ENCODE measurements at places on chromosomes 2 and 18. TPM values are rescaled to one million over a fixed set of nuclear protein-coding genes. Genes with fewer than 3 reads are reported as not detected.

COPS9 gene
- total RNA-seq: 85.9 TPM

NAT8 gene
- total RNA-seq: not detected

GPR17 gene
- not detected for total RNA-seq

DNA sequence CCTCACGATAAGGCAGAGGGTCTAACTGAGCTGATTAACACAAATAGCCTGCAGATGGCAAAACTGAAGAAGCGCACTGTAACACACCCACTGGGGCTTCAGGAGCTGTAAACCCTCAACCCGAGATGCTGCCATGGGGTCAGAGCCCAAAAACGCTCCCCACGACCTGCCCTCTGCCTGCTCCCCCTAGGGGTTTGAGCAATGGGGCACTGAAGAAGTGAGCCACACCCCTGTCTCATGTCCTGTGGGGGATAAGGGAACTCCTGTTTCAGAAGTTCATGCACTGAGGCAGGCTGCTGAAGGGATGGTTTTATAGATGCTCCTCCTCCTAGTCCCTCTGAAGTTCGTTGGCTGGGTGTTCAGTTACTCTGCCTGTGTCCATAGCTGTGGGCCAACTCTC lies 105.9 kb upstream of the CELF4 start:
- no peak for DNase-seq

GRCh38 chr2:229392196-229392595 lies 121.1 kb upstream of the PID1 start:
- no peak for DNase-seq

GRCh38 chr2:102313950-102314349 lies 2.6 kb downstream of the IL1RL1 start:
- DNase-seq: peak; percentile 61

- peak; percentile 37 for DNase-seq
These were observed 289.3 kb upstream of the TANK start for GRCh38 chr2:160870729-160871465.

DNA sequence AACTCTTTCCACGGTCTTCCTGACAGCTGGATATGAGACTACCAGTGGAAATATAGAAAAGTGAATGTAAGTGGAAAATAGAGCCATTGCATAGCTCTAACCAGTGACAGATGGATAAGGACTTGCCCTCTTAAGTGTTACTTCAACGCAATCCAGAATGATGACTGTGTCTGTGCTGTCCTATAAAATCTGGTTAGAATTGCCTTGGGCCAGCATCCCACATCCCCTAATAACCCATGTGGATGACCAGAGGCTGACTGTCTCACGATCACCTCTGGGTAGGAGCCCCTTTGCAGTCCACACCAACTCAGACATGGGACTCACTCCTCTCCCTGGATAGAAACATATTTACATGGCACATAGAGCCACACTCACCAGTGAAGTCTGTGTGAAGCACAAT lies 186.6 kb downstream of the C1D start:
- peak; percentile 24 for DNase-seq

DNA sequence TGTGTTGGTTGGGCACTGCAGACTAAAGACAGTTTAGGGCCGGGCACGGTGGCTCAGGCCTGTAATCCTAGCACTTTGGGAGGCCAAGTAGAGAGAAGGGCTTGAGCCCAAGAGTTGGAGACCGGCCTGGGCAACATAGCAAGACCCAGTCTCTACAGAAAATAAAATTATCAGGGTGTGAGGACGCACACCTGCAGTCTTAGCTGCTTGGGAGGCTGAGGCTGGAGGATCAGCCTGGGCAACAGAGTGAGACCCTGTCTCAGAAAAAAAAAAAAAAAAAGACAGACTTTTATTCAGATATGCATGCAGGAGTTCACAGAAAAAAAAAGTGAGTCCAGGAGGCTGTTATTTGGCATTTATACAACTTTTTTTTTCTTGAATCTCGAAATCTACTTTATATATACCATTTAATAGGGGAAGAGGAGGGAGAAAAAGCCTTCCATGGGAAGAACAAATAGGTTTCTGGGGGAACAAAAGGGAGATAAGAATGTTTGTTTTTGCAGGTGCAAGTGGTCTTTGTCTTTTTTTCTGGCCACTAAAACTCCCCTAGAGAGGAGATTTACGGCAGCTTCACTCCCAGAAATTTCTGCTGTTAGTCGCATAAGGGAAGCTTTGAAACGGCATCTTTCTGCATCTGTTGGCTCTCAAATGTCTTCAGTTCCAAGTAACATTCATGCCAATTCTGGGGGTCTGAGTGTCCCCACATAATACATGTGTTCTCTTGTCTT lies 4.1 kb upstream of the MSH6 start:
- no peak for DNase-seq

DNA sequence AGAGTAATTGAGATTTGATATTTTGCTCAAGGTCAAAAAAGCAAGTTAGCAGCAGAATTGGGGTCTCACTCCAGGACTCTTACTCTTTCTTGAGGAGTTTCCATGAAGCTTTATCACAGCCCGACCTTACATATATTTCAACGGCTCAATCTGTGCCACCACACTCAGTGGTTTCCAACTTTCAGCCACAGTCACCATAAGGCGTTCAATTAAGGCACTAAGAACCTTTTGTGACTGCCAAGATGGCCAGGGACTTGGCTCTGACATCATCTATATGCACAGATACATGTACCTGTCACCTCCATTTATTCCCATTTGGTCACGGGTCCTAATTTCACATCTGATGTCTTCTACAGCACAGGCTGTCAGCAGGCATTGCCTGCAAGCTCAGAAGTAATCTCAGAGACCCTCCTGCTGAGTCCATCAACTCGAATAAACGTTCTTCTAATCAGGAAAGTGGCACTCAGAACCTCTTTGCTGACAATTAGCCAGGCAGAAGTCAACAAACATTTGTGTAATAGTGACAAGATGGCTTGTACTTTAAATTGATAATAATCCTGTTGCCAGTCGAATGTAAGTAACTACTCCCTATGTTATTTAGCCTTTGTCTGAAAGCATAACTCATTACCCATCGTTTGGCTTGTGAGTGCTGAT lies 16.1 kb downstream of the DYTN start:
- DNase-seq: no peak

Data from IMR-90 (cell line).